ENCODE measurements at places on chromosomes 6 and 20. TPM values are rescaled to one million over a fixed set of nuclear protein-coding genes. Genes with fewer than 3 reads are reported as not detected.

CST4 gene
- not detected for total RNA-seq

TRIM10 gene
- total RNA-seq, result not detected

GINS1 gene
- 40.8 TPM for total RNA-seq

DNA sequence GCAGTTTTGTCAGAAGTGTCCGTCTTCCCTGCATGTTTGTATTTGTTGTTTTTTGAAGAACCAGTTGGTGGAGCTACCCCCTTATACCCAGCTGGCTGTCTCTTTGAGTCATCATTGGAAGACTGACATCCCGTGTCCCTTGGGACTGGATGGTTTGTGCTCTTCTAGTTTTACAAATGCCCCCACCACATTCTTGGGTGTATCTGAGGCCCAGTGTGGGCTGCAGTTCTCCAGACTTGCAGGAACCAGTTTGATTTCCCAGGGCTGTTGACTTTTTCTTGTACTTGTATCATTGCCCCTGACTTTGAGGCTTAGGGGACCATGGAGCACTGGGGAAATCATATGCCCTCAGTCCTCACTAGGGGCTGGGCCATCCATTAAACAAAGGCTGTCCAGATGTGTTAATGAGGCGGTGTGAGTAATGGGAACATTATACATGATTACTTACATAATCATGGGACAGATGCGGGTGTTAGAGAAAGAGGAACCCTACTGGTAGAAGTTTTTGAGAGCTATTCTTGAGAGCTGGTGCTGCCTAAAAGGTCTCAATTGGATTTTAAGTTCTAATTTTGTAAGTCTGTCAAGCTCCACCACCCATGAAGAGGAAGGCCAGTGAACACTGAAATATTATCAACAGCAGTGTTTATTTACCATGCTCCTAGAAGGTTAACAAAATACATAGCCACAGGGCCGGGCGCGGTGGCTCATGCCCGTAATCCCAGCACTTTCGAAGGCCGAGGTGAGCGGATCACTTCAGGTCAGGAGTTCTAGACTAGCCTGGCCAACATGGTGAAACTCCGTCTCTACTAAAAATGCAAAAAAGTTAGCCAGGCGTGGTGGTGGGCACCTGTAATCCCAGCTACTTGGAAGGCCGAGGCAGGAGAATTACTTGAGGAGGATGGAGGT is 8.5 kb downstream of the JARID2 start:
- DNase-seq, result no peak

- no peak for DNase-seq
Observed at GRCh38 chr6:136508725-136509392, 41.4 kb downstream of the MAP7 start.

DNA sequence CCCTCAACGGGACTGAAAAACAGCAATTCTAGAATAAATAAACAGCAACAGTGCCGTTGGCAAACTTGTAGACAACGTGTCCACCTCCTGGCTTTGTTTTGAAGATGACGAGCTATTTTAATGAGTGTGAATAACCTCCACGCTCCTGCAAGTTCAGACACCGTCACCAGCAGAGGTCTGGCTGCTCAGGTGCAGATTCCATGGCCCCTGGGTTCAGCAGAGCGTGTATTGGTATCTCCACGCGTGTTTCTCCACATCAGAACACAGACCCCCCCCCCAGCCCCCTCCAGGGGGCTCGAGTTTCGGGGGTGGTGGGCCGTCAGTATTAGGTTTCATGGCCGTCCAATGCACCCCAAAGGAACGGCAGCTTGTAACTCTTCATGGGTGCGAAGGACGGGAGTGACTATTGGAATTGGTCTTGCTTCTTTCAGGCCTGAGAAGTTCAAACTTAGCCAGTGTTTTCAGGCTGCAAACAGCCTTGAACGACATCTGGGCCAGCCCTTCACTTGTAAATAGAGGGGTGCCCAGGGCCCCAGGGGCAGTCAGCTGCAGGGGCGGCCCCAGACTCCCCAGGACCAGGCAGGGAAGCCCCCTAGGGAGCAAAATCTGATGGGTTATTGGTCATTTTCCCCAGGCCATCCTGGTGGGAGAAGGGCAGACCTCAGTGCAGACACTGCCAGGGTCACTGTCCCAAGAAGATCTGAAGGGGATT is 308.6 kb downstream of the TAF4 start:
- no peak for DNase-seq
